Articular chondrocyte of knee joint (primary cell): ENCODE measurements at places on chromosomes 5 and 9. TPM values are rescaled to one million over a fixed set of nuclear protein-coding genes. Genes with fewer than 3 reads are reported as not detected.

Gene LCN9
- not detected in 2 replicates for total RNA-seq

Gene IQGAP2
- not detected in 2 replicates for total RNA-seq

Gene C9
- total RNA-seq, result 0.13 and 0.54 TPM in 2 replicates

Gene SHC3
- 0.26 and 1.4 TPM in 2 replicates for total RNA-seq

Gene SPOCK1
- total RNA-seq, result 145 and 172 TPM in 2 replicates

Gene PDE6A
- not detected in 2 replicates for total RNA-seq

Gene BTNL3
- total RNA-seq, result not detected in 2 replicates

Gene LYSMD3
- 32.8 and 38.6 TPM in 2 replicates for total RNA-seq

Gene ARID3C
- 0.26 TPM in 1 of 2 replicates, not detected in the other for total RNA-seq

Gene PCDHGB7
- 25.6 and 26.2 TPM in 2 replicates for total RNA-seq

Gene EXD3
- total RNA-seq, result 6.3 and 7.6 TPM in 2 replicates

Gene GEMIN5
- 16.5 and 18.4 TPM in 2 replicates for total RNA-seq

Gene HSPA9
- total RNA-seq, result 306 and 331 TPM in 2 replicates

Gene SLC34A1
- total RNA-seq, result not detected in 2 replicates

Gene IFNA13
- 0.11 TPM in 1 of 2 replicates, not detected in the other for total RNA-seq

Gene MRPL41
- total RNA-seq, result 21.1 and 25.3 TPM in 2 replicates

Gene CEP78
- total RNA-seq, result 13.2 and 17.4 TPM in 2 replicates

Gene IL4
- total RNA-seq, result not detected in 2 replicates

Gene PCDHB10
- 2.2 and 2.5 TPM in 2 replicates for total RNA-seq

Gene GLDC
- 0.13 and 0.22 TPM in 2 replicates for total RNA-seq

Gene CFAP157
- total RNA-seq, result 0.13 TPM in 1 of 2 replicates, not detected in the other

Gene MAMDC4
- total RNA-seq, result 0.39 and 0.76 TPM in 2 replicates

Gene GABBR2
- total RNA-seq, result 0.11 TPM in 1 of 2 replicates, not detected in the other

Gene PTGES2
- total RNA-seq, result 31.1 and 34.2 TPM in 2 replicates

Gene PCA3
- total RNA-seq, result 0.65 TPM in 2 replicates

Gene MSX2
- total RNA-seq, result 5.5 and 6.0 TPM in 2 replicates

Gene C9orf40
- total RNA-seq, result 4.1 and 5.8 TPM in 2 replicates

Gene PCDHB4
- 1.8 and 2.1 TPM in 2 replicates for total RNA-seq

Gene BARHL1
- not detected in 2 replicates for total RNA-seq

Gene PDLIM7
- 65.2 and 97.5 TPM in 2 replicates for total RNA-seq

Gene SPINK1
- total RNA-seq, result not detected in 2 replicates

Gene MEF2C
- 13.5 and 13.9 TPM in 2 replicates for total RNA-seq

Gene KLF9
- 47.8 and 62.0 TPM in 2 replicates for total RNA-seq

Gene PDGFRB
- 111 and 137 TPM in 2 replicates for total RNA-seq

Gene CDX1
- 0.22 TPM in 1 of 2 replicates, not detected in the other for total RNA-seq

Gene INSL6
- not detected in 2 replicates for total RNA-seq

Gene PCDHB3
- total RNA-seq, result 0.97 and 1.0 TPM in 2 replicates

Gene HK3
- total RNA-seq, result not detected in 2 replicates

Gene PCDHA6
- total RNA-seq, result 0.32 and 0.52 TPM in 2 replicates

Gene TAF11L5
- not detected in 2 replicates for total RNA-seq

Gene ZNF346
- total RNA-seq, result 18.0 and 19.5 TPM in 2 replicates

Gene TMEM215
- not detected in 2 replicates for total RNA-seq

Gene TMEM174
- total RNA-seq, result not detected in 2 replicates

Gene TLE1
- 18.7 and 20.5 TPM in 2 replicates for total RNA-seq

Gene CMBL
- 14.2 and 14.4 TPM in 2 replicates for total RNA-seq

Gene PCDHGC5
- total RNA-seq, result 4.7 and 8.1 TPM in 2 replicates

Gene GADD45G
- total RNA-seq, result 0.43 and 0.52 TPM in 2 replicates

Gene SPATA31C1
- total RNA-seq, result not detected in 2 replicates
